ENCODE measurements at places on chromosomes 5 and 9.

DNA sequence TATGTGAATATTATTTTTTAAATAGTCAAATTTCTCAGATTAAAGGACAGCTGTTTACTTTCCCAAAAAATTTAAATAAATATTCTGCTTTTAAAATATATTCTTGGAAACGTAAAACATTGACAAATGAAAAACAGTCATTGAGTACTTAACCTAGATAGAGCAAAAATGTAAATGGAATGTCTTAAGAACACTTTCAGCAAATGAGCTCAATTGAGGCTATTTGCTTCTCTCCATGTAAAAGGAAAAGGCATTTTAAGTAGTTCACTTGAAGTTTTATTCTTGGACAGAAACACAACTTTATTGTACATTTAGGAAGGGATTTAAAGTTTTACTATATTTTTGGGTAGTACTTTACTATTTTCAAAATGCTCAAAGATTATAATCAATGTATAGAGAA lies 983.6 kb upstream of the TYRP1 start:
- no peak for DNase-seq

DNA sequence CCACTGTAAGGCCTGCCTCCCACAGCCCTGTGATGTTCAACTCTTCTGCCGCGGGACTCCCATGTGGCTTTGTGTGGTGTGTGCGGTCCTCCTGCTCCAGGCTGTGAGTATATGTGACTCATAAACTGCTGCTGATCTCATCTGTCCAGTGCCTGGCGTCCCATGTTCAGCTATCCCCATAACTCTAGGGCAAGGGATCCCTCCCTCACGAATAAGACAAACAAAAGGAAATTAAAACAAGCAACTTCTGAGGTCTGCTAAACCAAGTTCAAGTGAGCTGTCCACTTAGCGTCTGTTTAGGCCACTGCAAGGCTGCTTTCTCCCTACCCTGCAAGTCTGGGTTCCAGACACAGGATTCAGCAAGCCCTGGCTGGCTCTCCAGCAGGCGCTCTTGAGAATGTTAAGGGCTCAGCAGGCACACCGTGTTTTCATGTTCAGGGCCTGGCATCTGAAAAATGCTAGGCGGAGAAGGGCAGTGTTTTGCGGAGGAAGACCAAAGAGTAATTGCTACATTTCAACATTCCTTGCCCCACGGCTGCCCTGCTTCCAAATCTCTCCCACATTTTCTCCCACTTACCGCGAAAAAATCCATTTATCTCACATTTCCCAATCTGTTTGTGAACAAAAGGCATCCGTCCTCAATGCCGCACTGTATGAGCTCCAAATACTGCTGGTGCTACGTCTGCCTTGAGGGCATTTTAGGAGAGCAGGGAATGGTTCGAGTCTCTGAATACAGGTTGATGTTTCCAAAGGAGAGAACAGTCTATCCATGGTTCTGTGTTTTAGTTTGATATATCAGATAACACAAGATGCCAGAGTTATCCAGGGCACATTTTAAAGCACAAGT lies 280.2 kb downstream of the SEMA5A start:
- DNase-seq, result no peak

DNA sequence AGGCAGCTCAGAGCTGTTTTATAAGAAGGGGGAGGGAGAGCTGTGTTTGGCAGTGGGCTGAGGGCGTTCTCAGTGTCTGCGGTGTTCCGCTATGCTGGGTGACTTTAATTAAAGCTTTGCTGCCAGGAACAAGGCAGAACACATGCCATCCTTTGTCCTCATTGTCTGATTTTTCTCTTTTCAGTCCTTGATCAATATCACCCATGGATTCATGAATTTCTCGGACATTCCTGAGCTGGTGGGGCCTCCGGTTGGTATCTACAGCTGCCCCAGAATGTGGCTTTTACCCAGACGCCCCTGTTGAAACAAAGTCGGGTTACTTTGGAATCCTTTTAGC lies 66.5 kb upstream of the TGFBR1 start:
- DNase-seq, result no peak

DNA sequence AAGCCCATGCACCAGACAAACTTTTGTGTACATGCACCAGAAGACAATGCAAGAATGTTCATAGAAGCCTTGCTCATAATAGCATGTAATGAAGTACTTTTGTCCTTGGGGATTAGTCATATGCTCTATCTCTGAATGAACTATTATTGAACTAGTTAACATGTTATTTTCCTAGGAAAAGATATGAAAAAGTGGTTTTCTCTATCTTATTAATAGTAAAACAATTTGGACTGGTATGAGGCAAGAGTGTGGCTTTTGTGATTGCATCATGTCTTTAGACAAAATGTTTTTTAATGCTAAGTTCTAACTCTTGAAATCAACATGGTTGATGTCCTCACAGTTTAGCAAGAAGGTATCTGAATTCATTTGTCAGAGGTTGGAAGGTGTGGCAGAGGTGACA lies 55.7 kb upstream of the SPDL1 start:
- DNase-seq, result no peak

- DNase-seq, result no peak
These were observed 582.0 kb upstream of the TUSC1 start for GRCh38 chr9:26260238-26260637.

GRCh38 chr9:86500031-86500430 lies 145.8 kb upstream of the TUT7 start:
- DNase-seq, result no peak

DNA sequence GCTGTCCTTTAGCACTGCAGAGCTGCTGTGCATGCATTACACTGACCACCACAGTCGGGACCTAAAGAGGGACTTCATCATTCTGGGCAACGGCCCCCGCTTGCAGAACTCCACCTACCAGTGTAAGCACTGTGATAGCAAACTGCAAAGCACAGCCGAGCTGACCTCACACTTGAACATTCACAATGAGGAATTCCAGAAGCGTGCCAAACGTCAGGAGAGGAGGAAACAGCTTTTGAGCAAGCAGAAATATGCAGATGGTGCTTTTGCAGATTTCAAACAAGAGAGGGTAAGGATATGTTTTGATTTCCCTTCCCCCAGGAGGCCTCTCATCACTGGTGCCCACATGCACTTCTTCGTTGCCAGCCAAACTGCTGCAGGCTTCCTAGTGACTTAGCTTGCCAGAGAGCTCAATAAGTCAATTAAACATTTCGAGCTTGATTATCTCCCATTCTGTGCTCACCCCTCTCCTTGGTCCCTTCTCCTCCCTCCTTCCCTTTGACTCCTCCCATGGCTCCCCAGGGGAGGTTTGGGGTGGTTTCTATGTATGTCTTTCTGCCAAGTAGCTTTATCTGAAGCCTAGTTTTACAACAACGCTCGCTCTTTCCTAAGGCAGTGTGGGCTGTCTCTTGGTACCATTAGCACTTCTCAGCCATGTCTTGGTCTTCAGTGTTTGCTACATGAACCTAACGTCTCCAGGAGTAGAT lies 66.7 kb downstream of the ZNF462 start:
- DNase-seq, result no peak

- DNase-seq, result no peak
These were observed 69.1 kb downstream of the PBX3 start for GRCh38 chr9:125816321-125816720.

DNA sequence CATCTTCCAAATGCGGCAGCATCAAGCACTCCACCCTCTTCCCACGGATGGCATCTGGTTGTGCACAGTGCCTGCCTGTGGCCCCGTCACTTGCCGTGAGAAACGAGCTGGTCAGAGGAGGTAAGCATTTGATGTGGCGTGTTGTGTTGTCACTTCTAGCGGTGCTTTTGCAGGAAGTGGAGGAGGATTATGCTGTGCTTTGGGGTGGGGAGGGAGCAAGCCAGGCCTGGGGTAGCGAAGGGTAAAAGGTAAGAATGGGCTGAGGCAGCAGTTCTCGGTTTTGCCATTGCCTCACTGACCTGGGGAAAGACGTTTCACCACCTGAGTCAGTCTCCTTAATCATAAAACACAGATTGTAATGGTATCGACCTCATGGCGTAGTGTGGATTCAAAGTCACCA lies 2.3 kb upstream of the POMT1 start:
- DNase-seq, result peak; percentile 61

DNA sequence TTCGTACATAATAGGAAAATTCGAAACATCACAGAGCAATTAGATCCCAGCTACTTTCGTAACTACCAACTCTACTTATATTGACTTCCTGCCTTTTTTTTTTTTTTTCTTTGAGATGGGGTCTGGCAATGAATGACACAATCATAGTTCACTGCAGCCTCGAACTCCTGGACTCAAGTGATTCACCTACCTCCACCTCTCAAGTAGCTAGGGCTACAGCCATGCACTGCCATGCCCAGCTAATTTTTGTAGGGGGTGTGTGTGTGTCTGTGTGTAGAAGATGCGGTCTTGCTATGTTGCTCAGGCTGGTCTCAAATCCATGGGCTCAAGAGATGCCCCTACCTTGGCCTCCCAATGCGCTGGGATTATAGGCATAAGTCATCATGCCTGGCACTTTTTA lies 5.8 kb upstream of the PAIP2 start:
- no peak for DNase-seq

Measured in Peyer's patch (tissue), 4 donors.